Stimulated activated CD8-positive, alpha-beta memory T cell treated with anti-CD3 and anti-CD28 coated beads, Interleukin-7, amount 100 ng/mL, for 1 hour (primary cell): ENCODE measurements at places on chromosomes 6 and 20.

- no peak for DNase-seq
Observed at GRCh38 chr6:66355471-66355870, 648.4 kb upstream of the EYS start.

DNA sequence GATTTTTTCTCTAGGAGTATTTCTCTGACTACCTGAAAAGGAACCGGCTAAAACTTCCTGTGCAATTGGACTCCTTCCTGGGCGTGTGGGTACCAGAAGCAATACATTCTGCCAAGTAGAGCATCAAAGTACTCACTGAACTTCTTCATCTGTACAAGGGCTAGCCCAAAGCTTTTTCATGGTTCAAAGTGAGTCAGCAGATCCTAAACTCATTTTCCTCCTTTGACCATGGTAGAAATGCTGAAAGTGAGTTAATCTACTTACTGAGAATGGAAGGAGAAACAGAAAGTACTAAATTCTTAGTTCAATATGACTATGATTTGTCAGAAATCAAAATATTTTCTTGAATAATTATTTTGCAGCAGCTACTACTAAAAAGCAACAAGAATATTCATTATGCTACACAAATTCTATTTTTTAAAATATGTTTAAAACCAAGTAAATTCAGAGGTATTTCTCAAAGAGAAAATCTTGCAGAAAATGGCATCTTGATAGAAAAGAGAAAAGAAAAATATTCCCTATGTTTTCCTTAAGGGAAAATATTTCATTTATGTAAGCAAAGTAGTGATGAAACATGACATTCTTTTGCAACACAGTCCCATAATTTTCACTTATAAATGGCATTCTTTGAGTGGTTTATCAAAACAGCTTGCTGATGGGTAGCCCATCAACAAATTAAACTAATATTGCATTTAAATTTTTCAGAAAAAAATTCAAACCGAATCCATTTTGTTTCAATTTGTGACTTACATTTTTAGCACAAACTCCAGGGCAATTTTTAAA, 3.7 kb upstream of the BEND6 start:
- DNase-seq = no peak

GRCh38 chr6:26322645-26323482, 42.1 kb upstream of the BTN3A2 start:
- DNase-seq = no peak

- DNase-seq = no peak
Observed at GRCh38 chr6:43070028-43070632, 6.0 kb upstream of the PTK7 start.

GRCh38 chr6:5507131-5507681, 245.9 kb downstream of the FARS2 start:
- no peak for DNase-seq
